H7 (cell line): ENCODE measurements at places on chromosomes 5 and 9.

DNA sequence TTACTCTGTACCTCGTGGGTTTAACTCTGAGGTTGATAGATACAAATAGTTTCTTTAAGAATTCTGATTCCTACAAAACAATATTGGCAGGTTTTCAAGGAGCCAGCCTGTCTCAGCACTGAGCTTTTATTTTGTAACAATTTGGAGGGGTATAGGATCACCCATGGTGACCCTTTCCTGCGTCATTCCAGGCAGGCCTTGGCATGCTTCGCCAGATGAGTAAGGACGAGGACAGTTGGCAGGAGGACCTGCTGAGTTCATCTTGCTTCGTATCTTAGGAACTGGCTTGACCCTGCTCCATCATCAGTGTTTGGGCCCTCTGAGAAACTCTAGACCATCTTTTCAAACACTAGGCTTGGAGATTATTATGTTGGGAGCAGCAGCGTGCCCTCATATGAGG is 17.9 kb downstream of the ZNF462 start:
- no peak for DNase-seq

- no peak for DNase-seq
Measured at GRCh38 chr5:73412597-73412988, 36.0 kb downstream of the FOXD1 start.

GRCh38 chr5:143077453-143078103 is 307.4 kb downstream of the ARHGAP26 start:
- no peak for DNase-seq

DNA sequence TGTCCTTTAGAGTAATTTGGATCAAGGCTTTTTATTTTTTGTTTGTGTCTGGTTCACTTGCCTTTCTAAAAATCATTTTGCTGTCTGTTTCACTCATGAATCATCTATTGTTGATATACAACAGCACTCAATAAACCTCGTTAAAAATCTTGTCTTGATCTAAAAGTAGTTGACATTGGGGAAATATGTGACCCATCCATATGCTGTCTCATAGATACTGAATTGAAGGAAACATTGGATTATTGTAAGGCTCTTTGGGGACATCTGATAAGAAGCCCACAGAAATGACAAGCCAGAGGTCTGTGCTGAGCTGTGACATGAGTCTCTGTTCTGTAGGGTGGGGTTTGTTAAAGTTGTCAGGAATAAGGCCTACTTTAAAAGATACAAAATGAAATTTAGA is 208.0 kb downstream of the PDZD2 start:
- no peak for DNase-seq

DNA sequence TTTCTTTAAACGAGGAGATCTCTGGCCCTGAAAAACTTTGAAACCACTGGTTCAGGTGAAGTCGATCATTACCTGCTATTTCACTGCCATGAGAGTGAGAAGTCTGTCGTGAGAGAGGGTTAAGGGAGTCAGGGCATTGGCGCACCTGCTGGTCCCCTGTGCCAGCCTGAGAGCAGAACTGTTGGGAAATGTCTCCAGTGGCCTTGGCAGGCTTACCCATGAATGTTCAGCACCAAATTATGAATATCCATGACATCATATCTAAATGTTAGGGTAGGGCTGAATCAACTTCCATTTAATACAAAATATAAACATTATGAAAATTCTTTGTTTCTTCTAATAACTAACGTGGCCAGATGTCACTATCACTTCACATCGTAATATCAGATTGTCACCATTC is 379.3 kb downstream of the KDM4C start:
- DNase-seq = no peak

DNA sequence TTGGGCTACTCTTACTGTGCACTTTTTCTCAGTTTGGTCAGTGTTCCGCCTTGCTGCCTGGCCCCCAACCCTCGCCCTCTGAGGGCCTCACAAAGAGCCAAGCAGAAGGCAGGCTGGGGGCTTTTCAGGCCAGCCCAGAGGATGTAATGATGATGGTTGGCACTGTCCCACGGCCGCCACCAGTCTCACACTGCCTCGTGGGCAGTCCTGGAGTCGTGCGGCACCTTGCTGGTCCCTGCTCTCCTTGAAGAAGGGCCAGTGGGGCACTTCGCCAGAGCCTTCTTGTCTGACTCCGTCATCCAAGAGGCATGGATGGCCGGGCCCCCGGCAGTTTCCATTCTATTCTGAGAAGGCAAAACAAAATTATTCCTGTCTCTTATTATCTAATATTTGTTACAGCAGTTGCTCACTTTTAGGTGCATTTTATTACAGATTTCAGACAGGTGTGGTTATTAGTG is 21.0 kb downstream of the TENT4A start:
- DNase-seq = no peak

GRCh38 chr5:58246461-58246944 is 213.4 kb downstream of the PLK2 start:
- DNase-seq = no peak

GRCh38 chr9:83477120-83477519 is 61.1 kb downstream of the FRMD3 start:
- DNase-seq = no peak

- no peak for DNase-seq
Measured at GRCh38 chr5:126004636-126005035, 418.6 kb upstream of the GRAMD2B start.

- DNase-seq = no peak
Measured at GRCh38 chr5:117261948-117262571, 687.4 kb upstream of the SEMA6A start.

DNA sequence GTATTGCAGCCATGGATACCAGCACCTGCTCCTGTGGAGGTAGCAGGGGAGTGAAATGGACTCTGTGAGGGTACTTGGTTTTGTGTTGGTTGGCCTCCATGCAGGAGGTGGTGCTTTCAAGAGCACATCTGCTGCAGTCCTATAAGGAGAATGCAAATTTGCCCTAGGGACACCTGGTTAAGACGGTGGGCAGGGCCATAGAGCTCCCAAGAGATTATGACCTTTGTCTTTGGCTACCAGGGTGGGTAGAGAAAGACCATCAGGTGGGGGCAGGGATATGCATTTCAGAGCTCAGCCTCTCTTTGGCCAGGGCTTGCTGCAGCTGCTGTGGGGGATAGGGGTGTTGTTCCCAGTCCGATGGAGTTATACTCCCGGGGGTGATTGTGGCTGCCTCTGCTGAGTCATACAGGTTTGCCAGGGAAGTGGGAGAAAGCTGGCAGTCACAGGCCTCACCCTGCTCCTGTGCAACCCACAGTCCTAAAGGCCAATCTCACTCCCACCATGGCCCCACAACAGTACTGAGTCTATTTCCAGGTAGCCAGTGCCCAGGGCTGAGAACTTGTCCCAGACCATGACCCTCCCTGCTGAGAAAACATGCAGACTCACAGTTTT is 14.0 kb upstream of the PDLIM4 start:
- DNase-seq = no peak

DNA sequence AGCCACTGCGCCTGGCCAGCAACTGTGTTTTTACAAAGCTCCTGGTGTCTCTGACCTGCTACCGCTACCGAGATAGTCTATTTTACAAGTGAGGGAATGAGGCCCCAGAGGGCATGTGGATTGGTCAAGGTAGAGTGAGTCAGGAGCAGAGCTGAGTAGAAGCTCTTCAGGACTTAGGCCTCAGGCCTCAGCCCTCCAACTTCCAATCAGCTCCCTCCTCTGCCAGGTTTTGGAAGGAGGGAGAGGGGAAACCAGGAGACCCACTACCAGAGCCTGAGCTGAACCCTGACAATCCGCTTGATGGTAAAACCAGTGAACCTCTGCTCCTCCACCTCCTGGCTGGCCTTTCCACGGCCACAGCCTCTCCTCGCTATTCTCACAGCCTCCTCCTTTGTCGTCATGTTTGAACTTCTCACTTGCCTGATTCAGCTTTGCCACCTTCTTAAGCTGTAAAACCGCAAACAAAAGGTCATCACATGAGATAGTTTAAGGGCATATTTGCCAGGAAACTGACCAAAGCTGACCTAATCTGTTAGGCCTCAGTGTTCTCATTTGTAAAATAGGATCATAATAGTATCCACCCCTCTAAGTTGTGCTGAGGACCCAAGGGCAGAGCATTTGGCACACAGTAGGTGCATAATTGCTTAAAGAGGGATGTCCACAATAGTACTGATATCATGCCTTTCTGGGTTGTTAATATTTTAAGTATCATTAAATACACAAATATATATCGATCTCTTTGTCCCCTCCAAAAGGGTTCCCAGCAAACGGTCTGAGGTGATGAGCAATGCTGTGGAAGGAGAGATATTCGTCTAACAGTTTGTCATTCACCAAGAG is 1.7 kb downstream of the TRAF1 start:
- DNase-seq = no peak

DNA sequence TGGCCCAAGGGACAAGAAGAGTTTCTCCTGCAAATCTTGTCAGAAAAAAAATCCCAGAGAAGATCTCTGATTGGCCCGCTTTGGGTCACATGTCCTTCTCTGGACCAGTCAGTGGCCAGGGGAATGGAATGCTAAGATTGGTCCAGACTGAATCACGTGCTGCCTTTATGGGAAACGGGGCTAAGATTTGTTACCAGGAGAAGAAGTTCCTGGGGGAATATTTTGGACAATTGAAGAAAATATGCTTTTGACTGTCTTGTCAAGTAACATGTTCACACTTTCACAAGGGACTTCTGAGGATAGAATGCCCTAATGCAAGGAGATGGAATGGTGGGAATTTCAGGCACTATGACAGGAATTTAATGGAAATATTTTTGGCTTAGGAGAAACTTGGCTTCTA is 74.1 kb upstream of the SH3PXD2B start:
- no peak for DNase-seq

- no peak for DNase-seq
Measured at GRCh38 chr5:129658801-129659200, 89.1 kb upstream of the MINAR2 start.

DNA sequence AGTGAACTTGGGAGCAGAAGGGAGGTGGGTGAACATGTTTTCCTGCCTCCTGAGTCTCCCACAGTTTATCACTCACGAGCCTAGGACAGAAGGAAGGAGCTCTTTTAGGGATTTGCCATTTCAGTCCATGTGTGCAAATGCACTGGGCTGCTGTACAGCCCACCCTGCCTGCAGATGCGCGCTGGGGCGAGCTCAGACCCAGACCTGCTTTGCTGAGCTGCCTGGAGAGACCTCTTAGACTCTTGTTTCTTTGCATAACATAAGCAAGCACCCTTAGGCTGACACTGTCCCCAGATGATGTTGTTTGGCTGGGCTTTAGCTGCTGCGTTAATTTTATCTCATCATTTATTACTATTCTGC is 199.0 kb downstream of the CACNA1B start:
- DNase-seq = peak; percentile 5

DNA sequence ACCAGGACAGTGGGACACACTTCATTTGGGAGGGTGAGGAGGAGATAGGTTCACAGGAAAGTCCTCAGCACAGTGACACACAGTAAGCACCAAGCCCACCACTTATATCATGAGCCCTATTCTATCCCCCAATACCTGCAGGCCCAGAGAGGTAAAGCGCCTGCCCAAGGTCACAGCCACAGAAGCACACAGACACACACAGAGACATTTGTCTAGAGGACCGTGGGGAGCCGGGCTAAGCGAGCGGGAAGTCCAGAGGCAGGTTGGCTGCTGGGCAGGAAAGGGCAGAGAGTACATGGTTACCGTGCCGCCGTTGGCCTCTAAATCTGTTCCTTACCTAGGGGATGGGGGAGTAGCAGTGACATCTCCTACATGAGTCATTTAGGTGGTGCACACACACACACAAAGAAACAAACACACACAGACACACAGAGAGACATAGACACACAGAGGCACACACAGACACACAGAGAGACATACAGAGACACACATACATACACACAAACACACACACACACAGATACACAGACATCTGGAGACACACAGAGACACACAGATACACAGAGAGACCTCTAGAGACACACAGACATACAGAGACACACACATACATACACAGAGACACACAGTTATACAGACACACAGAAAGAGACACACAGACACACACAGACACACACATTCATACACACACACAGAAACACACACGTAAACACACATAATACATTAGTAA is 15.9 kb upstream of the DUSP1 start:
- no peak for DNase-seq

DNA sequence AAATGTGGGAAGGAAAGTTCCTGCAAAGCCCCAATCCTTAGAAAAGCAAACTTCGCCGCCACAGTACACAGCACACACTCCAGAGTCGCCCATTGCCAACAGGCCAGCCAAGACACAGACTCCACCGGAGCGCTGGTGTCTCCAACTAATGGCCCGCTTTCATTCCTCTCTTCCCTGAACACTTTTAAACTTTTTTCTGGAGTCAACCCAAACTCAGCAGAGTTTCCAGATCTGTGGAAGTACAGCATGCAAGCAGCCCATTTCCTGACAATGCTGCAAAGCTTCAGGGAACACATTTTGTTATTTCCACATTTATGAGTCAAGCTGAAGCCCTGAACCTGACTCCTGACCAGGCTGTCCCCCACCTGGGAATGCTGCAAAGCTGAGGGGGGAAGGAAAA is 351.9 kb downstream of the NFIB start:
- DNase-seq = no peak

DNA sequence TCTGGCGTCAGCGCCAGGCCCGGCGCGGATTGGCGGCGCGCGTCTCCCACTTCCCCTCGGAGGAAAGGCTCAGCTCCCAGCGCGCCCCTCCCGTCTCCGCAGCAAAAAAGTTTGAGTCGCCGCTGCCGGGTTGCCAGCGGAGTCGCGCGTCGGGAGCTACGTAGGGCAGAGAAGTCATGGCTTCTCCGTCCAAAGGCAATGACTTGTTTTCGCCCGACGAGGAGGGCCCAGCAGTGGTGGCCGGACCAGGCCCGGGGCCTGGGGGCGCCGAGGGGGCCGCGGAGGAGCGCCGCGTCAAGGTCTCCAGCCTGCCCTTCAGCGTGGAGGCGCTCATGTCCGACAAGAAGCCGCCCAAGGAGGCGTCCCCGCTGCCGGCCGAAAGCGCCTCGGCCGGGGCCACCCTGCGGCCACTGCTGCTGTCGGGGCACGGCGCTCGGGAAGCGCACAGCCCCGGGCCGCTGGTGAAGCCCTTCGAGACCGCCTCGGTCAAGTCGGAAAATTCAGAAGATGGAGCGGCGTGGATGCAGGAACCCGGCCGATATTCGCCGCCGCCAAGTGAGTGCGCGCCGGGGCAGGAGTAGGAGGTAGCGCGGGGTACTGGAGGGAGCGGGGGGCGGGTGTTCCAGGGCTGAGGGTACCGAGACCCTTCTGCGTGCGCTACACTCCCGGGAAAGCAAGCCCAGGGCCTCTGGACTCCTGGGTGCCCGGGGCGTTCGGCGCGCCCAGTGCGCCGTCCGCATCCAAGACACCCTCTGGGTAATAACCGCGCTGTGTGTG is at the start of gene MSX2:
TSS of gene MSX2 (plus strand) at position 99 of the 777 bp plus-strand sequence. CDS start at position 177, 78 bp downstream.
- peak; percentile 99 for DNase-seq

DNA sequence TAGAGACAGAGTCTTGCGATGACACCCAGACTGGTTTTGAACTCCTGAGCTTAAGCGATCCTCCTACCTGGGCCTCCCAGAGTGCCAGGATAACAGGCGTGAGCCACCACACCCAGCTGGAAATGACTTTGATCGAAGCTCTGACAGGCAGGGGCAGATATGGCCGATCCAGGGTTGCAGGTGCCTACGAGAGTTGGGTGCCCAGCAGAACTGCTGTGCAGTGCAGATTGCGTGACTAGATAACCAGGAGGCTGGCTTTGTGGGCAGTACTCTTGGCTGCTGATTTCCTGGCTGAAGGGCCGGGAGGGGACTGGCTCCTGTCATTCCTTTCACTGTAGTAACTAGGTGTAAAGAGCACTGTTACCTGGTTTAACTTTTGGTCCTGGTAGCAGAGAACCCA is 11.8 kb downstream of the TBC1D13 start:
- no peak for DNase-seq

- DNase-seq = no peak
Measured at GRCh38 chr9:81146241-81146640, 543.1 kb downstream of the TLE1 start.
